ENCODE measurements at places on chromosomes 5 and 9. TPM values are rescaled to one million over a fixed set of nuclear protein-coding genes. Genes with fewer than 3 reads are reported as not detected.

- peaks cover 3% of the 10 kb centered on the region for H3K27me3 ChIP-seq
These were observed 218.2 kb upstream of the PRDM9 start for GRCh38 chr5:23289162-23289561.

GRCh38 chr5:109718216-109718615, 28.5 kb downstream of the MAN2A1 start:
- H3K4me1 ChIP-seq: peaks cover 24% of the 10 kb centered on the region
- H3K36me3 ChIP-seq: peaks cover 56% of the 10 kb centered on the region
- H3K27ac ChIP-seq: no peak overlapping the region
- DNase-seq: no peak
- no peaks in the 10 kb centered on the region for H3K27me3 ChIP-seq
- no peak overlapping the region for H3K4me3 ChIP-seq

DNA sequence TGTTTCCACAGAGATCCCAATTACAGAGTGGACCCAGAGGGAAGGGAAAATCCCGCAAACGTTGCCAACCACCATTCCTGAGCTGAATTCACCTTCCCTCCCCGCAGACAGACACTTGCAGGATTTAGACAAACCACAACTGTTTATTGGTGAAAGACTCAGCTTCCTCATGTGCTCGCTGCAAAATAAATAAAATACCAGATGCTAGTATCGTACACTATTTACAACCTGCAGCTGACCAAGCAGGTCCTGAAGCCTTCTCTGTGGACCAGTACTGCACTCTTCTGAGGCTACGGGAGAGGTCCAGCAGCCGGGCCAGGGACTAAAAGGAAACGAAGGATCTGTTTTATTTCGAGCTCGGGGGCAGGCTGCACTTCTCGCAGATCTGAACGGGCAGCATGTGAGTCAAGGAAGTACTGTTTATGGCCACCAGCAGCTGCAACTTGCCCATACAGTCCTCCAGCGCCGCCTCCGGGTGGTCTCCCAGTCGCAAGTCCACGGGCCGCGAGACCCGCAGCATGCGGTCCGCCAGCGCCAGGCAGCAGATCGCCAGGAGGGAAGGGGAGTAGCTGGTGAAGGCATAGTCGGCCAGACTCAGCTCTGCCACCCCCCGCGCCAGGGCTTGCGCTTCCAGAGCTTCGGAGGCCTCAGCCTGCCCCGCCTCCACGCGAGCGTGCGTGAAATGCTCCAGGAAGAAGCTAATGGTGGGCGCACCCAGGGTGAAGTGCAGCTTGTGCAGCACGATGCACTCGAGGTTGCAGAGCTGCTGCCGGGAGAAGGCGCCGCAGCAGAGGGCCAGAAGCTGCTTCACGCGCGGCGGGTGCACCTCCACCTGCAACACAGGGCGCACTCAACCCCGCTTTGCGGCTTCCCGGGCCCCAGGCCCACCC, 2.1 kb downstream of the CCNO start:
- no peaks in the 10 kb centered on the region for H3K36me3 ChIP-seq
- peaks cover 32% of the 10 kb centered on the region for H3K4me1 ChIP-seq
- H3K4me3 ChIP-seq: peak overlapping the region; percentile 83
- peaks cover 74% of the 10 kb centered on the region for H3K27me3 ChIP-seq
- DNase-seq: no peak

- peaks cover 14% of the 10 kb centered on the region for H3K27me3 ChIP-seq
- DNase-seq: no peak
- H3K36me3 ChIP-seq: peaks cover 5% of the 10 kb centered on the region
These were observed 34.8 kb upstream of the IFNK start for GRCh38 chr9:27489087-27489876.

FAM200C gene
- total RNA-seq: 4.3 TPM

All from osteocyte (in vitro differentiated cells).